ENCODE measurements at places on chromosomes 1 and 21.

- DNase-seq = no peak
Observed at GRCh38 chr1:166384948-166385347, 218.1 kb upstream of the FAM78B start.

DNA sequence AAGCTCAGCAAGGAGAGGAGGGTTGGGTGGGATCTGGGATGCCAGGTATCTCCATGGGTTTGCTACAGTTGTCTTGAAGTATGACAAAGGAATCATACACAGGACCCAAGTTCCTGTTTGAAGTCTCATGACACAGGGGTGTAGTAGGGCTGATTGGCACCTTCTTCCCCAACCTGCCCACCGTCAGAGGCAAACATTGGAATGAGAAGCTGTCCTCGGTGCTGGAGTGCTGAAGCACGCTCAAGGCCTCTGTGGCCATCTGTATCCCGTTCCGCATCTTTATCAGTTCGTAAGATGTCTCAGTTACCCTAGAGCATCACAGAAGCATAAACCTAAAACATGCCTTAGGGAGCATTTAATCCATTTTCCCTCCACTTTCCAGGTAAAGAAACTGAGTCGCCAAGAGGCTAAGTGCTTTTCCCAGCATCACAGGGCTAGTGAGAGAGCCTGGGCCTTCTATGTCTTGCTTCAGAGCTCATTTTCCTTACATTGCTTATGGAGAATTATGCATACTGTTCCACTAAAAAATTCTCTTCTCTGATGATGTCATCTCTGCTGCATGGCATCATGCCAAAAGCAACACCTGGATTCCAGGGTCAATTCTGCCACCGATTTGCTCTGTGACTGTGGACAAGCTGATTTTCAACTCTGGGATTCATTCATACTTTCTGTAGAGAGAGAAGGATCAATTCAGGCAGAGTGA lies 34.2 kb downstream of the VWA5B1 start:
- DNase-seq = no peak

DNA sequence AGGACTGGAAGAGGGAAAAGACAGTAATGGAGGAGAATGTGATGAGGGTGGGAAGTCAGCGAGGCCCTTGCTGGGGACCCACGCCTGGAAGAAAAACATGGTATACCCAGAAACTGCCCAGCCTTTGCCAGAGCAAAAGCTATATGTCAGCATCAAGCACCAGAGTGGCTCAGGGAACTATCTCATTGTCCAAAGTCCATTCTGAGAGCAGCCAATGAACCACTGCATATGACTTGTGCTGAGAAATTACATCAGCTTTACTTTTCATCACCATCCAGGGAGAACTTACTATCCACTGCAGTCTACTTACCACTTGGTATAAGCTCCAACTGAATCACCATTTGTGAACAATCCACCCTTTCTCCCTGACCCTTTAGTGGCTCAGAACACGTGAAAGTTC lies 148.1 kb downstream of the TTLL7 start:
- no peak for DNase-seq

- no peak for DNase-seq
Observed at GRCh38 chr1:220307607-220308006, 35.4 kb upstream of the RAB3GAP2 start.

DNA sequence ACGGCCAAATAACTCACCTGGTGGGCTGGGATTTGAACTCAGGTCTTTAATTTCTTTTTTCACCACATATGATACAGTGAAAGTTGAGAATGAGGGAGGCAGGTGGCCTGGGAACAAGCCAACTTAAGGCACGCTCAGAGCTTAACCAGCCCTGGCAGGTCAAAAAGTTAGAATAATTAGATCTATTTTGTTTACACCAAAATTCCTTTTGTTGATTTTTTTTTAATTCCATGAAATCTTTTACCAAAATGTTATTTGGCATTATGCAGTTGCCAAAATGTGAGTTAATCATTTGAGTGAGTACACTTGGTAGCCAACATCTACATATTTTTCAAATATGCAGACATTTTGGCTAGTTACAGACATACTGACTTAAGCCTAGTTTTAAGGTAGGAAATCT lies 36.8 kb downstream of the LHX8 start:
- no peak for DNase-seq

- no peak for DNase-seq
Observed at GRCh38 chr1:195754303-195754702, 853.9 kb downstream of the KCNT2 start.

- DNase-seq = no peak
Observed at GRCh38 chr1:174898102-174898797, 101.5 kb upstream of the CACYBP start.

DNA sequence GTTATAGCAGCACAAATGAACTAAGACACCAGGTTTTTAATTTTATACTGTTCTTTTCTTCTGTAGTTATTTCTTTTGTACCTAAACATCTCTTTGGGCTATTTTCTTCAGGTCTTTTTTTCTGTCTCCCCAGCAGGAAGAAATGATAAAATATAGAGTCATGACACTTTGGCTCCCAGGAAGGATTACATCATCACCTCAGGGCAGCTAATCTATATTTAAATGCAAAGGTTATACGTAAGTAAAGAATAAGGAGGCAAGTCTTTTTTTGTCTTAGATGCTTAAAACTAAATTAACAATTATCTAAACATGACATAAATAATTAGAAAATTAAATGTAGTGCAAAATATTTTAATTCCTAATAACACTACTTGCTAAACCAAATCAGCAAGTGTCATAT lies 57.0 kb downstream of the WARS2 start:
- DNase-seq = no peak

GRCh38 chr1:89822999-89823628 lies 2.3 kb downstream of the LRRC8D start:
- no peak for DNase-seq

DNA sequence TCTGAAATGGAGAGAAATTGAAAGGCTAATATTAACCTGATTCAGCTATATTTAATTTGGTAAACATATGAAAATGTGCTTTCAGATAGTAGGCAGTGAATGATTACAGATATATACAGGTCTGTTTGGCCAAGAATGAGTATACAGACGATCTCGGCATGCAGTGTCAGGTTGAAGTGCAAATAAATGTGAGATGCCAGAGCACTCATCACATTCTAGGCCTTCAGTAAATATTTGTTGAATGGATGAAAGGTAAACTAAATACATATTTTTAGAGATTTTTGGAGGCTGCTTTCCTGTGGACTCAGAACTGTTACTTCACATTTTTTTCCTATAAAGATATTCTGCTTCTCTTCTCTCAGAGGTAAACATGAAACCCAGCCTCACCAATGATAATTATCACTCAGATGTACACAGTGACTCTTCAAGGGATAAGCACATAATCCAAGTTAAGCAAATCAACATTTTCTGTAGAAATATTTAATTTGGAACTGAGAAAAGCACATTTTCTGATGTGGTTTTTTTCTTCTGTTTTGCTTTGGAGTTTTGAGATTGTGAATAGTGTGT lies 702.9 kb downstream of the BRINP3 start:
- no peak for DNase-seq

Measured in activated CD8-positive, alpha-beta memory T cell treated with anti-CD3 and anti-CD28 coated beads for 4 hours (primary cell).